G401 (cell line): ENCODE measurements at places on chromosomes 4 and X. TPM values are rescaled to one million over a fixed set of nuclear protein-coding genes. Genes with fewer than 3 reads are reported as not detected.

Gene PCDH10
- total RNA-seq = 2.3 and 3.3 TPM in 2 replicates

Gene GAB1
- total RNA-seq = 5.7 and 26.7 TPM in 2 replicates

Gene MAOB
- total RNA-seq = not detected in 2 replicates

Gene DUX4
- total RNA-seq = not detected in 2 replicates

Gene GPC3
- total RNA-seq = 730 and 743 TPM in 2 replicates

GRCh38 chrX:26109142-26109541 lies 29.0 kb upstream of the MAGEB18 start:
- no peak for DNase-seq

- no peak for DNase-seq
Measured at GRCh38 chrX:11688201-11688600, 22.5 kb upstream of the ARHGAP6 start.

DNA sequence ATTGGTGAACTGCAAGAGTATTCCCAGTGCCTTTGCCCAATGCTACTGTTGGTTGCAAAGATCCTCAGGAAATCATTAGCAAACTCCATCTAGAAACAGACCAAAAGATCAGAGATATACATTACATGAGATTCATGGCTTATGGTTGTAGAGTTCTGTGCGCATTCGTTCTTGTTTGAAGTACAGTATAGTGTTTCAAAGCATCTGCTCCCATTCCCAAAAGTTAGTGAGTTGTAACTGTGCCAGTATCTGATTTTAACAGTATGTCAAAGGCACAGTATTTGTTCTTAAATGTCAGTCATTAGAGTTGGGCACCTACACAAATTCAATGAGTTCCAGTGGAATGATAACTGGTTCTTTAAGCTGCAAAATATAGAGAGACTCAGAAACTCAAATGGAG lies 314.7 kb upstream of the ATOH1 start:
- DNase-seq = no peak

DNA sequence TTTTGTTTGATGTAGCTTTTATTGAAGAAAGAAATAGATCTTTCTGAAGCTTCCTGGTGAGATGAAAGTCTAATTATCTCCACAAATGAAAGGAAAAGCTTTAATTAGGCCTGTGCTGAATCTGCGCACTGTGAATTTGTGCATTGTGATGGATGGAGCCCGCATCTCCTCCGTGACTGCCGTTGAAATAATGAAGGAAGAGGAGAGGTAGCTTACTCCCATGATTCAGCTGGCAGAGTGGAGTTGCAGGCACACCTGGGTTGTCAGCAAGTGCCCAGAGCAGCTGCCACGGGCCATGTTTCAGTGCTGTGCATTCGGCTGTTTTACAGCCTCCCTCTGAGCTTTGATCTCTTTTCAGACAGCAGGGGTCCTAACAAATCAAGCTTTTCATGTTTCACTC lies 735.3 kb upstream of the TENM3 start:
- DNase-seq = no peak

- no peak for DNase-seq
Measured at GRCh38 chrX:49877397-49878101, 1.7 kb upstream of the USP27X start.

DNA sequence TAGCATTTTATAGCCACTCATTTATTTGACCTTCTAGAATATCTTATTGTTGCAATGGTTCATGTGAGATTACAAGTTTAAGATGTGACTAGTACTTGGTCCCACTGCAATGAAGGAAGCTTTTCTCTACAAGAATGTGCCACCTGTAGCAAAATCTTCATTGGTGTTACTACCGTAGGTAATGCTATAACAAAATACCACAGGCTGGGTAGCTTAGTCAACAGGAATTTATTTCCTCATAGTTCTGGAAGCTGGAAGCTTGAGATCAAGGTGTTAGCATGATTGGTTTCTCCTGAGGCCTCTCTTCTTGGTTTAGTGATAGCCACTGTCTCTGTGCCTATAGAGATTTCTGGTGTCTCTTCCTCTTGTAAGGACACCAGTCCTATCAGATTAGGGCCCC lies 441.0 kb downstream of the GPM6A start:
- no peak for DNase-seq

- DNase-seq = no peak
Measured at GRCh38 chrX:155028129-155028528, 1.5 kb downstream of the FUNDC2 start.

DNA sequence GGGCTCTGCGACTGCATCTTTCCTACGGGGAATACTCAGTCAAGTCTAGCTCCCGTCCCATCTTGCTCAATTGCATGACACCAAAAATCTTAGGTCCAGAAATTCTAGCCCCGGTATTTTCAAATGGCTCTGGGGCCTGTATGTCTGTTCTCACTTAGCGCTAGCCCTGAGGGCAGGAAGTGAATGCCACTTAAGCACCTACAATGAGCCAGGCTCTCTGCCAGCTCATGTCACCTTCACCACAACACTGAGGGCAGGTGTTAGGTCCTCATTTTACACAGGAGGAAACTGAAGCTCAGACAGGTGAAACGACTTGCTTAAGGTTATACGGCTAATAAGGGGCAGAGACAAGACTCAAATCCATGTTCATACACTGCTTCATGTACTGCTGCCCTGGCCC lies 282.8 kb downstream of the PPP1R2C start:
- DNase-seq = no peak

GRCh38 chr4:78069859-78070258 lies 12.7 kb downstream of the FRAS1 start:
- no peak for DNase-seq

DNA sequence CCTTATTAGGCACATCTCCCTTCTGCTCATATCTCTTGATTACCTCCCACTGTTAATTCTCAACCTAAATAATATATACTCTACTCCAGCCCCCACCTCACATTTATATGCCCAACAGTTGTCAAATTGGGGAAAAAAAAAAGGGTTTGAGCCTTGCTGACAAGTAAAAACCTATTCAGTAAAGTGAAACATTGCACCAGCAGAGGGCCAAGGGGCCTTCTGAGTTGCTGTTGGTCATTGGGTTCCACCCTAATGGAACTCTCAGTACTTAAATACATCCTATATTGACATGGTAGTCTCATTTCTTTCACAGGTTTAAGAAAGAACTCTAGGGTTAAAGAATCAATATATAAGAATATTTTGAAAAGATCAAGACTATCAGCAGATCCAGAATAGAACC lies 362.2 kb downstream of the SMARCA1 start:
- DNase-seq = no peak

DNA sequence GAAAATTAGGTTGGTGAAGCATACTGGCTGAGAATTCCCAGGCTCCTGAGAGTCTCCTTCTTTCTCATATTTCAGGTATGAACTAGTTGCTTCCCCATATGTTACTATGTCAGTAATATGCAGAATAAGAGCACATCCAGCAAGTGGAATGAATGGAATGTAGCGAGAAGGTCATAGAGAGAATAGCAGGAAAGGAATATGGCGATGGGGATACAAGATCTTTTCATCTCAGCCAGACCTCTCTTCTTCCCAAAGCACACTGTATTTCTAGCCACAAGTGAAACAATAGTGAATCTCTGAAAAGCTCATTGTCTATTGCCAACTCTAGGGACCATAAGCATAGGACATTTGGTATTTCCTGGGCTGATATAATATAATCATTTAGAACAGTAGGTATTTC lies 54.6 kb upstream of the MMAA start:
- no peak for DNase-seq

DNA sequence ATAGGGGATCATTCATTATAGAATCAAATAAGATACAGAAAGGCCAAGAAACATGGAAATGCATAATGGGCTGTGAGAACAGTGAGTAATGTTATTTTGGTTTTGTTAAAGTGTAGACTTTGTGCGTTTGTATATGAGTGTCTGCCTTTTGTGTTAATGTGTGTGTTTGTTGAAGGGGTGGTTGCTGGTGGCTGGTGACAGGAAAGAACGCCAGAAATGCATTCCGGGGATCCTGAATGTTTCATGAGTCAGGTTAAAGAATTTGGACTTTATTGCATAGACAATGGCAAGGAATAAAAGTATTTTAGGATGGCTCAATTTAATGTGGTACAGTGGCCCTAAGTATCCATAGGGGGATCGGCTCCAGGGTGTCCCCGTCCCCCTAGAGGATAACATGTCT lies 1228.9 kb downstream of the PCDH7 start:
- no peak for DNase-seq

DNA sequence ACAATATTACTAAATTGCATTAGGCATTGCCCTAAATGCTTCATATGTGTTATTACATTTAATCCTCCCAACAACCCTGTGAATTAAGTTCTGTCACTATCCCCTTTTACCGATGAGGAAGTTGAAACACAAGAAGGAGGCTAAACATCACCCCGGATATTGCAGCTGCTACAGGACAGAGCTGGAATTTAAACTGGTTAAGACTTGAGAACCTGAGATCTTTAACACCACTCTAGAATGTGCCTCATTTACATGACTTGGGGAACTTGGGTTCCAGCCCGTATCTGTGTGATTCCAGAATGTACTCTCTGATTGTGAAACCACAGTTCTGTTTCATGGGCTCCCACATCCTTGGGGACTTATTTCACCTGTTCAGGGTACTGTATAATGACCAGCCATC lies 165.1 kb upstream of the PPARGC1A start:
- no peak for DNase-seq

DNA sequence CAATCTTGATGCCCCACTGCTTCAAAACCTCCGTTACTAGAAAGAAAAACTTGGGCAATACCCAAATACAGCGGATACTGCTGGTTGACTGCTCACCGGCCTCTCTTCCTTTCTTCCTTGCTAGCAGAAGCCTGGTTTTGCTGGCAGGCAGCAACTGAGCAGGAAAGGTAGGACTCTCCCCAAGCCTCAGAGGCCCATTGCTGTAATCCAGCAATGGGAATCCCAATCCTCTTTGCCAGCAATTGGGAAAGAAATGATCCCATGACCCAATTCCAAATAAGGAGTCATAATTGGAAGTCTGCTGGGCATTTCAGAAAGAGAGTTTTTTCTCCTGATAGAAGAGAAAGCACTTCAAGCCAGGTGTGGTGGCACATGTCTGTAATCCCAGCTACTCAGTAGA lies 394.5 kb downstream of the BCOR start:
- DNase-seq = no peak

GRCh38 chrX:22314692-22315091 lies 42.0 kb downstream of the CBLL2 start:
- DNase-seq = peak; percentile 11

- no peak for DNase-seq
Measured at GRCh38 chr4:33722254-33722653, 2522.1 kb downstream of the ARAP2 start.

DNA sequence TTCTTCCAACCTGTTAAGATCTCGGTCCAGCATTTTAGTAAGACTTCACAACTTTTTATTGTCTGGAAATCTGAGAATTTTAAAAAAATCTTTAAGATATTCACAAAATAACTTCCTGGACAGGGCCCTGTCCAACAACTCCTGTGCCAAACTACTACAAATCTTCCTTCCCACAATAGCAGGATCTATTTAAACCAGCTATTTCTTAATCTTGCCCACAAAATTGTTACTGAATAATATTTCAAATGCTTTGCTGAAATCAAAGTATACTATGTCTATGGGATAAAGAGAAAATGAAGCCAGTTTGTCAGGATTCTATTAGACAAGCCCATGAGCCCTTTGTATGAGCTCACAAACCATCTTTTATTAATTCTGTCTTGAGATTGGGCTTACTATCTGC lies 104.1 kb upstream of the DDIT4L start:
- no peak for DNase-seq

DNA sequence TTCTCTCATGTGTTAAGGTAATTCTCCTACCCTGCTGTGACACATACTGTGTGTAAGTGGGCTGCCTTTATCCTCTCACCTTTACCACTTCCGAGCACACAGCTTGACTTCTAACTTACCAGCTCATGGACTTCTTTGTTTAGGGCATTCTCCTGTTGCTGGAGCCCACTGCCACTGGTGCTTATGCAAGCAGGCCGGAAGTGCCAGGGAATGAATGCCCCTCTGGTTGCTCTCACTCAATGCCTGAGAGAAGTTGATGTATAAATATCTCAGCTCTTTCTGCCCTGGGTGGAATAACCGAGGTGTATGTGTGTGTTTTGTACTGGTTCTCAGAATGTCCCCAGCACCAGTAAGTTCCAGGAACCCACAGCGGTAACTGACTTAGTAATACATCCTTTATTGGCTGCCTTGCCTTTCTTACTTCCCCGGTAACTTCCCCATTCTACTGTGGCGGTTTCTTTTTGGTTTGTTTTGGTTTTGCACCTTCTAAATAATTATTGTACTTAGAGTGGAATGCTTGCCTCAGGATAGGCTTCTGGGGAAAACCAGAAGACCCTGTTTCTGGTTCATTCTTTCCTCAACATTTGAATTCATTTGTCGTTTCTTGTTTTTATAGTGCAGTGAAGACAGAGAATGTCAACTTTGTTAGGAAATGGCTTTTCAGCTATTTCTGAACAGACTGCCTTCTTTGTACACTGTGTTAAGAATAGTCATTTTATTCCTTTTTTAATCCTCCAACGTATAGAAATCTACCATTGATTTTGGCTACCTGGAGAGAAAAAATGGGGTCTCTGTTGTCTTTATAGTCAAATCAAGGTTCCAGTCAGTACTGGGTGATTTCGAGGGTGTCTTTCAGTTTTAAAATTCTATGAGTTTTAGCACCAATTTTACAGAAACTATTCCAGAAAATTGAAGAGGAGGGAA lies 45.4 kb downstream of the CXorf58 start:
- DNase-seq = no peak

DNA sequence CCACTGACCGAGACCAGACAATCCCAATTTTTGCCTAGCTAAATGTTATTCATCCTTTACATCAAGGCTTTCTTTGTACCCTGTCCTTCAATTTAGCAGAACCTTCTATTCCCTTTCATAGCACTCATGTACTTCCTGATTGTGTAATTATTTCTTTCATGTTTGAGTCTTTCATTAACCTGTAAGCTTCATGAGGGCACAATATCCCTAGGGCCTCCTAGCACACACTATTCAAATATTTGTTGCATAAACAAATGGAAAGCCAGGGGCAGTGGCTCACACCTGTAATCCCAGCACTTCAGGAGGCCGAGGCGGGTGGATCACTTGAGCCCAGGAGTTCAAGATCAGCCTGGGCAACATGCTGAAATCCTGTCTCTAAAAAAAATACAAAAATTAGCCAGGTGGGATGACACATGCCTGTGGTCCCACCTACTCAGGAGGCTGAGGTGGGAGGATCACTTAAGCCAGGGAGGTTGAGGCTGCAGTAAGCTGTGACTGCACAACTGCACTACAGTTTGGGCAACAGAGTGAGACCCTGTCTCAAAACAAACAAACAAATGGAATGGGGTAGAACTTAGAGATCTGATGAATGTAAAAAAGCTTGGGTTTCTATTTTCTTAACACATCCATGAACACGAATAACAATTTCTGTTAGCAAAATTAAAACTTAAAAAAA lies 59.0 kb downstream of the SAT1 start:
- DNase-seq = no peak

- DNase-seq = no peak
Measured at GRCh38 chrX:34560180-34560579, 96.9 kb downstream of the TMEM47 start.
